ENCODE measurements at places on chromosomes 12 and 14.

GRCh38 chr12:112616469-112617152 lies 174.9 kb upstream of the RPH3A start:
- no peak for DNase-seq

- no peak for DNase-seq
Observed at GRCh38 chr14:49895480-49895879, 2.6 kb downstream of the ARF6 start.

DNA sequence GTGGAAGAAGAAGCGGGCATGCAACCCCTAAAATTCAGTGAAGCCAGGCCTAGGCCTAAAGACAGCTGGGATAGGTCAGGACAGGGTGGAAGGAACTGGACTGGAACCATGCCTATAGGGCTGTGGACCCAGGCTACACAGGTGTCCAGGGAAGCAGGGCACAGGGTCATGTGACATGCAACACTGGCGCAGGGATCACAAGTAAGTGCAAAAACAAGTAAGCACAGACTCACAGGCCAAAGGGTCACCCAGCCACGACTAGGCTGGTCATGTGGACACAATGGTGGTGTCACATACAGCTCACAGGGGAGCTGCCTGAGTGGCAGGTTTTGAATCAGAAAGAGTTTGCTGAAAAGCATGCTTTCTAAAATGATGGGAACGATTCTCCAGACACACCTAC lies 195.7 kb downstream of the SPTSSA start:
- no peak for DNase-seq

GRCh38 chr12:19068137-19068536 lies 61.4 kb upstream of the PLEKHA5 start:
- DNase-seq = no peak

- DNase-seq = no peak
Observed at GRCh38 chr12:72307229-72307628, 35.1 kb downstream of the TRHDE start.

DNA sequence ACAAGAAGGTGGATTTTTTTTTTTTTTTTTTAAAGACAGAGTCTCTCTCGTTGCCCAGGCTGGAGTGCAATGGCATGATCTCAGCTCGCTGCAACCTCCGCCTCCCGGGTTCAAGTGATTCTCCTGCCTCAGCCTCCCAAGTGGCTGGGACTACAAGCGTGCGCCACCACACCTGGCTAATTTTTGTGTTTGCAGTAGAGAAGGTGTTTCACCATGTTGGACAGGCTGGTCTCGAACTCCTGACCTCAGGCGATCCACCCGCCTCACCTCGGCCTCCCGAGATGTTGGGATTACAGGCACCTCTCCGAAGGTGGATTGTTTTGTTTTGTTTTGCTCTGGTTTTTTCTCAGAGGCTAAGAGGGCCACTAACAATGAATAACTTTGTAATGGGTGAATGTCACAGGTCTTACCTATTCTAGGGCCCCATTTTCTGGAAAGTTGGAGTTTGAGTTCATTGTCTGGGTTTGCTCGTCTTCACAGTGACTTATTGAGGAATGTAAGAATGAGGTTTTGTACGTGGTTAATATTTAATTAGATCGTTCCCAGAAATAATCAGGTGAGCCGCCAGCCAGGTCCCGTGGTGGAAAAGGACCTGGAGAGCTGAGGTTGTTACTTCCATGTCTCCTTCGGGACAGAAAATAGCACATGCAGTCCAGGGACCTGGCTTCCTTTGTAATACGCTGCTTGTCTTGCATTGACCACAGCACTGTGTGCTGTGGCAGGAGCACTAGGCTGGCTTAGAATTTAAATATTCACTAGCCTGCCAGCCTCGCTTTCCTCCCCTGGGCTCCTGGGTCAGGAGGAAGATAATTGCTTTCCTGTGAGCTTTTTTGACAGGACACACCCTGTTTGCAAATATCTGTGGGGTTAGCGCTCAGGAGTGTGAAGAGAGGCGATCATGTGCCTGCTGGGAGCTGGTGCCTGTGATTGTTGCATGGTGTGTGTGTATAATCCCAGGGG lies 2.3 kb downstream of the HIP1R start:
- no peak for DNase-seq

DNA sequence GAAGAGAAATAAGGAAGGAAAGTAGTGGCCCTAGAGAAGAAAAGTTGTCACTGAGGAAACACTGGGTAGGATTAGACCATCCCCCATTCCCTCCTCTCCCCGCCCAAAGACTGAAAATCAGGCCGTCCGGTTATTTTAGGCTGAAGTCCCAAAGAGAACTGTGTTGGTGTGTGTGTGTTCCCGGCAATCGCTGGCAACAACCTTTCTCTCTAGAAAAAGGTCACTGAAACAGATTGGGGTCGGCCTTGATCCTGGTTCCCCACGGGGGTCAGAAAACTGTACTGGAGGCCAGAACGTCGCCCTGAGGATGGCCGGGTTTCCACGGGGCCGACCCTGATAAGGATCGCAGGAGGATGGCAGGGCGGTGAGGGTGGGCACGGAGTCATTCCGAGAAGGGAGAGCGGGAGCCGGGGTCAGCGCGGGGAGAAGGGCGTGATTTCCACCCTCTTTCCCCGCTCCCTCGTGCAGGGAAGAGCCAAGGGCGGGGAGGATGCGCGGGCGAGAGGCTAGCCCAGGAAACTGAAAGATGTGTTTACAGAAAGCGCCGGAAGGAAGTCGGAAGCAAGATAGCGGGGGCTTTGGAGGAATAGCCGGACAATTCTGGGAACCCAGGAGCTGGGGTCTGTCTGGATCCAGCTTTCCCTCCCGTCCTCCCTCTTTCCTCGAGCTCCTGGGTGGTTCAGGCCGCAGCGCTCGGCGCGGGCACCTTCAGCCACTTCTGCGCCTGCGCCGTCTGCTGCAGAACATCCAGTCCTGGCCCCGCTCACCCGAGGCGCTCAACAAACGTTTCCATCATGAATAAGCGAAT lies 25.3 kb upstream of the SPTLC2 start:
- DNase-seq = peak; percentile 70

DNA sequence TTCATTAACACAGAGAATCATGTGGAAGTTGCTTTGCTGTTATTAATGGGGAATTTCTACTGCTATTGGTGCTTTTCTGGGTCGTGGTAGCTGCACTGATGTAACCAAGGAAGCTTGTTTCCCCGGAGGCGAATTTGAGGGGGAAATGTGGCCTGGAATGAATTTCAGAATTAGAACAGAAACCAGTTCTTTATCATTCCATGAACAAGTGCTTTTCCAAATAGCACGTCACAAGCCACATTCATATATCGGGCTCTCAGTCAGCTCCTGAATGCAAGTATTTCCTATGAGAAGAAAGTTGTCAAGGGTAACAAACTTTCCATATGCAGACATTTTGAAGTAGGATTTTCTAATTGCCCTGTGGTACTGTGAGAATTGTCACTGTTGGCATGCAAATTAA lies 1353.2 kb downstream of the AACS start:
- DNase-seq = no peak

DNA sequence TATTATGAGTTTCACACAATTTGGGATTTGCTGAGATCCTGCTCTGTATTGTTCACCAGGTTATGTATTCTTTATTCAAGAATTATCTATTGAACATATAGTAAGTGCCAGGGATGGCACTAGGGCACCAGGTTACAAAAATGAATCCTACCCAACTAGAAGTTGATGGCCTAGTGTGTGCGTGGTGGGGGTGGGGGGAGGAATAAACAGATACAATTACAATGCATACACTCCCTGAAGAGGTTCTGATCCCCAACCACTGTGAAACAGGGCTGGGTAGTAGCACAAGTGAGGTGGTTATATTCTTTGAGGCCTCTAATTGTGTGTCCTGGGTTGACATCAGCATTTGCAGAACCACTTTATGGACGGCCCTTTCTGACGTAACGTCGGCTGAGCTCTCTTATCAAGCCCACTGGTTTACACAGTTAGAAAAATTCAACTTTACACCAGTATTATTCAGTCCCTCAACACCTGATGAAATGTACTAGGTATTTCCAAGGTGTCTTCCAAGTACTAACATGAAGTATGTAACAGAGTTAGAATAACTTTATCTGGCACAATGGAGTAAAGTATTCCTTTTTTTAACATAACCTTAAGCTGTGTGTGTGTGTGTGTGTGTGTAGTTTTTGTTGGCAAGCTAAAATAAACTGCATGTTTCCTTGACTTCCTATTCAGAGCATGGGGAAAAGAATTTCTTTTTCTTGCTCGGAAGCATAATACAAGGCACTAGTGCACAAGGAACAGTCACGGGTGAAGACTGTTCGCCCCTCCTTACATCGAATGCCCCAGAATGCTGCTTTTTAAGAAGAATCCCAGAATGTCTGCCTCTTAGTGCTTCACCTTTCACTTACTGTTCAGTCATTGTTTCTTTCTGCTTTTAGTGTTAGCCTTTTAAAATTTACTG lies 8.1 kb upstream of the GLRX5 start:
- DNase-seq = no peak

DNA sequence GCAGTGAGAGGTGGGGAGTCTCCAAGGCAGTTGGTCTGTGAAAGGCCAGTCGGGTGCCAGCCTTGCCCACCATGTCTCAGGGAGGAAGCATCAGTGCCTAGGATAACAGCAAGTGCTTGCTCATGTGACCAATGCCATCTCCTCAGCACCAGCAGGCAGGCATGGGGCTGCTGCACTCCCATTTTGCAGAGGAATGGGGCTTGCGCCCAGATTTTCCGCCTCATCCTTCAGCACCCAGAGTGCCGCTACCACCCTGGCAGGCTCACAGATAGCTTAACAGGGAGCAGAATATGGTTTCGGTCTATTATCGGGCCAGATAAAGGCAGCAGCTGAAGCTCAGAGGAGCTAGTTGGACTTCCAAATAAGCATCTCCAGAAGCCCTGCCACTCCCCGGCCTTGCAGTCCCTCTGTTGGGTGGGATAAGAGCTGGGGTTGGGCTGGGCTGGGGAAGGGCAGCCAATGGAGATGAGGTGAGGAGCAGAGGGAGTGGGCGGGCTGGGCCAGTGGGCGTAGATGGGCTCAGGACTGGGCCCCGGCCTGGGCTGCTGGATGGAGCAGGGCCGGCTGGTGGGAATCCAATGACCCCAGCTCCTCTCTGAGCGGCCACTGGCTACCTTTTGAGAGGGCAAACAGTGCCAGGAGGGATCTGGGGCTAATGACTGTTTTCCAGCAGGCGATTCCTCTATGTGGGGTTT lies 8.4 kb upstream of the KRT80 start:
- no peak for DNase-seq

- DNase-seq = no peak
Observed at GRCh38 chr14:73761618-73762355, 47.6 kb upstream of the PNMA1 start.

DNA sequence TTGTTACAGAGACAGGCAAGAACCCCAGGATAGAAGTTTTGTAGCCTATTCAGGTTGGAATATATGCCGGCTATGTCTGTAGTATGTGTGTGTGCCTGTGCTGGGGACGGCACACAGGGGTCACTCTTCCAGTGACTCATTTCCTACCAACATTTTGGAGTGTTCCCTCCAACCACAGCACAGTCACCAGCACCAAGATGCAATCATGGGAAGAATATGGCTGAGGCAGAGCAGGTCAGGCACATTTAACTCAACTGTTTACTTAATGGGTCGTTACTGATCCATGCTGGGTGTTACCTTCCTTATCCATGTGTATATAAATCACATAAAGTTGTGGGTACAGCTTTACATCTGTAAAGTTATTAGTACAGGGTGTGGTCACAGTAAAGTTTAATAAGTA lies 178.3 kb downstream of the PRKD1 start:
- no peak for DNase-seq

- DNase-seq = no peak
Observed at GRCh38 chr12:108699955-108700563, 31.3 kb downstream of the CORO1C start.

DNA sequence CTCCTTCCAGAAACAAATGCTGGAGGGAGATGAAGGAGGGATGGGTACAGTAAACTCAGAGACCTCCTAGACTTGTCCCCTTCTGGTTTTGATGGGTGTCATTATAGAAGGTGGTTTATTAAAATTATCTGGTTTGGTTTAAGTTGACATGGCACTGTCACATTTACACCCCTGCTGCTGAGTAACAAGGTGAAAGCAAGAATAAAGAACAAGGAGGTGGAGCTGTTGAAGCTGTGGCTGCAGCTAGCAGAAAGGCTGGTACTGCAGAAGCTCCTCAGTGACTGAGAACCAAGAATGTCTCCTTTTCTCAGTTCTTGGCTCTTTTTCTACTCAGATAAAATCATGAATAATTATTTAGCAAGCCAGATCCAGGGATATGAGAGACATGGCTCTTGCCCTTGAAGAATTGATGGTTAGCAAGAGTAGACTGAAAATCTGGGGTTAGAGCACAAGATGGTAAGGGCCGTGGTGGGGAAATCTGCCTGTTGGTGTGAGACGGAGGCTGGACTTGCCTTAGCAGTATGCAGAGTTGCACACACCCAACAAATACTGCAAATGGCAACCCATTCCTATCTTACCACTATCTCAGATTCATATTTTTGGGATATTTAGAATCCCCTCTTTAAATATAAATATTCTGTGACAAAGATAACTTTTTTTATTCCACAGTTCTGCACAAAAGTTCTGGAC lies at the start of gene GZMH:
TSS of gene GZMH (minus strand) at position 31 of the 690 bp plus-strand sequence. CDS start 72 bp downstream, outside the sequence.
- DNase-seq = no peak

- no peak for DNase-seq
Observed at GRCh38 chr14:33938131-33938949, 12.5 kb downstream of the EGLN3 start.

DNA sequence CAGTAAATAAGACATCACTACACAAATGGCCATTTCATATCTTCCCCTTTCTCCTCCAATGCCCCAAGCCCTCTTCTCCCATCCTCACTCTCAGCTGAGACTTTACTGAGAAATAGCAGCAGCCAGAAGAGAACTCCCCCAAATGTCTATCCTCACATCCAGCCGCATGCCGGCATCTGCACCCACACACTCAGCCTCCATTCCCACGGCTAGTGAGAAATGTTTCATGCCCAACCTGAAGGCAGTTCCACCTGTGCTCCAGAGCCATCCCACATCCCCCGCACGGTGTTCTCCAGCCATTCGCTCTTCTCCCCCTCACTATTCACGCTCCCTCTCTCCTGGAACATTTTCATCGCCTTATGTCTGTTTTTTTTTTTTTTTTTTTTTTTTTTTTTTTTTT lies 208.7 kb upstream of the DIO3 start:
- DNase-seq = no peak

DNA sequence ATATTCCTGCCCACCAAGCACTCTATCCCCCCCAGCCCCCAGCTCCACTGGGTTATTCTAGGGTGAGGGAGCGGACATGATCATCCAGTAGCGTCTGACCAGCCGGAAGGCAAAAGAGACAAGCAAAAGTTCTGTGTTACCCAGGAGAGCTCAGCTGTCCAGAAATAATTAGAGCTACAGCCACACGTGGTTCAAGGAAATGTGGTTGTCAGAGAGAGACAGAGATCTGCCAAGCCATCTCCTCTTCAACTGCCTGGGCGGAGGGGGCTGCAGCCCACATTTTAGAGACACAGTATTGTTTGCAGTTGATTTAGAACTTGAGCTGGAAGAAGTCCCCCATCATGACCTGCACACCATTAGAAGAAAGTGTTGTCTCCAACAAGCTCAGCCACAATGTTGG lies 30.4 kb downstream of the DAO start:
- no peak for DNase-seq

- no peak for DNase-seq
Observed at GRCh38 chr12:91099341-91099740, 12.0 kb downstream of the LUM start.

GRCh38 chr12:104769144-104769561 lies 188.9 kb downstream of the SLC41A2 start:
- DNase-seq = no peak
